Activated T-helper 1 cell treated with Interleukin-2 at 50 U/mL for 16 hours (primary cell): ENCODE measurements at places on chromosomes 6 and 20.

GRCh38 chr6:12506159-12506558 lies 210.4 kb upstream of the PHACTR1 start:
- DNase-seq: no peak

GRCh38 chr6:23177806-23178205 lies 608.4 kb downstream of the HDGFL1 start:
- DNase-seq: no peak

DNA sequence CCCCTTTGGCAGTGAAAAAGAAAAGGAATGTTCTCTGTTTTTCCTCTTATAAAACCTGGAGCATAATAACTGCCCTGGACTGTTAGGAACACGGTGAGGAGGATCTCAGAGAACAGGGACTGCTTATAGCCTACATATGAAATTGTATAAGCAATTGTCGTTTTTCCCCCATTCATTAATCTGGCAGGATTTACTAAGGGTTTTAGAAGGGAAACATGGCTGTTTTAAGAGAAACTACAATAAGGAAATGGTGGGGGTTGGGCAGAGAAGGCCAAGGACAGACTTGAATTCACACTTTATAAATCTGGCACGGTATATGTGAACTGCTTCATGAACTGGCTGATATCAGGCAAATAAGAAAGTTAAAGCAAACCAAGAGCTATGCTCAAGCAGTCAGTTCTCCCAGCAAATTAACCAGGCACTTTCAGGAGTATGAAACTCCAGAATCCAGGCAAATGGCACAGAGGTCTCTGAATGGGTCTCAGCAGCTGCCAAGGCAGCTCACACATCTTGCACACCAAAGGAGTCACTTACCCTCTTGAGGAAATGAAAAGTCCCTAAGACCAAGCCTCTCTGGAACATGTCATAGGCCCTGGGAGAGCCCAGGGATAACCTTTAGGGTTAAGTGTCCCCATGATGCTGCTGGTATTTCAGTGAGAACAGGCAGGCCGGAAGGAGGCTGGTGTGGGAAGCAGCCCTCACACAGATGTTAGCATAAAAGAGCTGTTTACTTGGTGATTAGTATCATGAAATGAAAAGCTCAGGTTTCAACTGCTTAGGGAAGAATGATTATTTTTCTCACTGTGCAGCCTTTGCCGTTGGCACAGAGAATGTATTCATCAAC lies 260.5 kb upstream of the MARCKS start:
- DNase-seq: no peak

GRCh38 chr6:139549561-139550070 lies 175.2 kb upstream of the CITED2 start:
- DNase-seq: no peak

DNA sequence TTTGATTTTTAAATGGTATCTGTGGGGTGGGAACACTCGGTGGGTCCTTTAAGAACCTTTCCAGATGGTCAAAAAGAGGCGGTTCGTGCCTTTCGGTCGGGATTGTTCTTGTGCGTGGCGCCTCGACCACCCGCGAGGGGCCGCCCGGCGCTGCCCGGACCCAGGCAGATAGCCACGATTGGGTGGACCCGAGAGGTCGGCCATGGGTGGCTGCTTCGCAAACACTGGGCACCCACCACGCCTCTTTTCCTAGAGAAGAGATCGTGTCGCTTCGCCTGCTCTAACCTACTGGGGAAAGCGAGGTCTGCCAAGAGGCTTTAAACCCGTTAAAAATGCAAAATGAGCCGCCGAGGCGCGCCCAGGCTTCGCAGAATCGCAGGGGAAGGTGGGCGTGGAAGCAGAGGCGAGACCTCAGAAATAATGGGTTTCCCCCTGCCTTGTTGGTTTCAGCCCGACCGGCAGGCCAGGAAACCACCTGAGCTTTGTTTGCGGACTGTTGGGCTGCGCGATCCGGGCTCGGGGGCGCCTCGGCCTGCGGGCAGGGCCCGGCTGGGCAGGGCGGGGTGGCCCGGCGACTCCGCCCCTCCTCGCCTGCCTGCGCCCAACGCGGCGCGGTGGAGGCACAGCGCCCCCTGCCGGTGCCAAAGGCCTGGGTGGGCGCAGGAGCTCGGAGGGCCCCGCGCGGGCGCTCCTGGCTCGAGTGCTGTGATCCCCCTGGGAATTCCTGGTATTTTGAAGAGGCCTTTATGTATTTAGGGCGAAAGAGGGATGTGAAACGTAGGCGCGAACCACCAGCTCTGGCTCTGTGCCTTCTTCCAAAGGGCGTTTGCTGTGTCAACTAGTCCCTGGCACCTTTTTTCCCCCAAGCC lies 1.6 kb downstream of the MARCKS start:
- peak; percentile 38 for DNase-seq

DNA sequence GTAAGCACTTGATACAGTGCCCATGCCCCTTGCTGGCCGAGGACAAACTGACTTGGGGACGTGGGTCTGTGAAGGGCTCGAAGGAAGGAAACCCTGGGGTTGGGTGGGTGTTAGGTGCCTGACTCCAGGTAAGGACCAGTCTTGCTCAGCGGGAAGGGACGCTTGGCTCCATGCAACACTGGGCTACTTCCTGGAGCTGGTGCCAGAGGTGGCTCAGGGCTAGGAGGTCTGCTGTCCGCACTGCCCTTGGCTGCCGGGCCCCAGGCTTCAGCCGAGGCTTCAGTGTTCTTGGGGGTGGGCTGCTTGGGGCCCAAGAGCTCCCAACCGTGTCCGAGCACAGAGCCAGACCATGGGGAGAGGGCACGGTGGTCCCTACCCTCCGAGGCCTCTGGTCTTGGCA lies 5.3 kb downstream of the GATA5 start:
- no peak for DNase-seq

- no peak for DNase-seq
Measured at GRCh38 chr6:46788791-46789190, 4.4 kb upstream of the MEP1A start.

GRCh38 chr6:33840048-33840926 lies 36.5 kb upstream of the MLN start:
- peak; percentile 13 for DNase-seq

- DNase-seq: no peak
Measured at GRCh38 chr6:51753635-51754034, 333.8 kb downstream of the PKHD1 start.

DNA sequence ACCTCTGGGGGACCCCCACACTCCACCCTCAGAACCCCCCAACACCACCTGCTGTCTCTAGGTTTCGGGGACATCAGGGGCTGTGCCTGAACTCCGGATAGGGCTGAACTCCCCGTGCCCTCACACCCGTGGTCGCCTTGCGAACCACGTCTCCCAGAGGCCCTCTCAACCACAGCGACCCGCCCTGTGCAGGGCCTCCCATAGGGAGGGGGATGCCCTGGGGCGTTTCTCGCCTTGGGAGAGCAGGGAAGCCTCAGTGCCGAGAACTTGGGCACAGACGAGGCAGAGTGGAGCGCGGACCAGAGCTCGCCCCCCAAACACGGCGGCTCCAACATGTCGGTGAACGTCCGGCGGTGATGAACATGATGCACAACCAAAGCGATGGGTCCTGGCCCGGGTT lies 6.8 kb downstream of the FRMD1 start:
- DNase-seq: no peak

- DNase-seq: no peak
Measured at GRCh38 chr6:135887069-135887468, 35.6 kb downstream of the PDE7B start.

GRCh38 chr6:135085700-135086413 lies 31.2 kb upstream of the HBS1L start:
- DNase-seq: no peak
